ENCODE measurements at places on chromosomes 1 and 21.

GRCh38 chr1:231512147-231512698, 16.2 kb upstream of the TSNAX start:
- DNase-seq = no peak
- H3K36me3 ChIP-seq = no peaks in the 10 kb centered on the region
- H3K4me3 ChIP-seq = no peak overlapping the region
- peaks cover 11% of the 10 kb centered on the region for H3K27me3 ChIP-seq

- H3K36me3 ChIP-seq = no peaks in the 10 kb centered on the region
- peaks cover 2% of the 10 kb centered on the region for H3K27me3 ChIP-seq
- peaks cover 50% of the 10 kb centered on the region for H3K4me1 ChIP-seq
These were observed 120.3 kb downstream of the PPIAL4G start for GRCh38 chr1:148362626-148363438.

- no peaks in the 10 kb centered on the region for H3K36me3 ChIP-seq
- H3K4me1 ChIP-seq = no peaks in the 10 kb centered on the region
- peaks cover 30% of the 10 kb centered on the region for H3K27me3 ChIP-seq
These were observed 215.2 kb downstream of the URB2 start for GRCh38 chr1:229841230-229841629.

DNA sequence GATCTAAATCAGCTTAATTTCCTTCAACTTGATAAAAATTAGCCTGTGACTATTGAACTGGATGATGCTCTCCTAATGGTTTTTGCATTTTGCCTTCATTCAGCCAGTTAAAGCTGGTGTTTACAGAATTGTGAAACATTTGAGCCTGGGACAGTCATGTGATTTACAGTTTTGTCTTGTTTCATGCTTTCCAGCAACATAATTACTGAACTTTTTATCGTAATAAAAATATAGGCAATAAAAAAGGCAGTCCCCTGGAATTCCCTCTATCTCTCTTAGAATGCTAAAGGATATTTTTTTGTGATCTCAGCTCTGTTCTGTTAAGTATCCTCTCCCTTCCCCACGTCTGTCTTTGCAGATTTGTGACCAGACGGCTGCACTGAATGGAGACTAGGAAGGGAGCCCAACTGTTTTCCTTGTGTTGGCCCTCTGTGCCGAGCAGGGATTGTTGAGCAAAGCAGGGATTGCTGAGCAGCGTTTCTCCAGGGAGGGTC, 70.3 kb upstream of the RGL1 start:
- H3K4me3 ChIP-seq = no peak overlapping the region
- H3K4me1 ChIP-seq = no peaks in the 10 kb centered on the region
- no peaks in the 10 kb centered on the region for H3K27me3 ChIP-seq
- H3K36me3 ChIP-seq = no peaks in the 10 kb centered on the region

DNA sequence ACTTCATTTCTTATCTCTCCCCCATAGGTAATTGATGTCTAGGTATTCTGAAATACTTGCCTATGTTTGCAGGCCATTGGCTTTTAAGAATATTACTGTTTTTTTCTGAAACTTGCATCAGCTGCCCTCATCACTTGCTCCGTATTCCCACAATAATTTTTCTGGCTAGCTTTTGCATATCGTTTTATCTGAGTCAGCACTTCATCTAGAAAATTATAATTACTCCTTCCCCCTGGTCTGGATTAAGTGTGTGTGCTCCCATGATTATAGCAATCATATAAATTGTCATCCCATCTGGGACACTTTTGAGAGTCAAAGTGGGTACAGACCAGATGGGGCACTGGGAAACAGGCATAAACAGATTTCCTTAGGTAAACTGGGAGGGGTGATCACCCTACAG, 583.2 kb upstream of the B3GALT2 start:
- H3K36me3 ChIP-seq = no peaks in the 10 kb centered on the region
- H3K4me1 ChIP-seq = peaks cover 4% of the 10 kb centered on the region
